ENCODE measurements at places on chromosomes 11 and 22.

DNA sequence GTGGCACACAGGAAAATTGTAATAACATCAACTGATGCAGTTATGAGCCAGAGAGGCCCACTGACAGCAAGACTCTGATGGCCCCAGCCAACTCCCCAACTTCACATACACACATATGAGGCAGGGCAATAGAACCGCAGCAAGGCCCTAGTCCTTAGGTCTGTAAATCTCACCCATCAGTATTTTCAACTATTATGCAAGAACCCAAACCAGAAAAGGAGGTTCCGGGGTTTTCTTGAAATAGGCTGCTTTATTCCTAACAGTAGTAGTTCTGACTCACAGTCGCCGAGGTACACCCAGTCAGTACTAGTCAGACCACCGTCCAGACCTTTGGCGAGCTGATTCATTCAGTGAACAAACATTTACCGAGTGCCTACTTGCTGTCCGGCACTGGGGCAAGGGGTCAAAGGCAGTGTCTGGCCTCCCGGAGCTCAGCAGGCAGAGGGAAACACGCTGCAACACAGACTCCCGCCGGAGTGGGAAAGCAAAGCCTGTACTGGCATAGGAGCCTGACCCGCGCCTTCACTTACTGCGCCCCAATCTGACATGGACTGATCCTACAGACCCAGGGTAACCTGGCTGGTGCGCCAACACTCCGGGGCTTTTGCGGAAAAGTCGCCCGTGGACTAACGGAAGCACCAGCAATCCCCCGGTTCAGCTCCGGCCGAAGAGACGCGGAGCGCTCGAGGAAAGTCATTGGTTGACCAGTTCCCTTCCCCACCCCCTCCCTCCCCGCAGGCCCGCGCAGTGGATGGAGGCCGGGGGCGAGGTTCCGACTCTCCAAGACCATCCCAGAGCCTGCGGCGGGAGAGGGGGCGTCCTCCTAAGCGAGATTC, 1.3 kb downstream of the PLEKHA7 start:
- no peak for DNase-seq

DNA sequence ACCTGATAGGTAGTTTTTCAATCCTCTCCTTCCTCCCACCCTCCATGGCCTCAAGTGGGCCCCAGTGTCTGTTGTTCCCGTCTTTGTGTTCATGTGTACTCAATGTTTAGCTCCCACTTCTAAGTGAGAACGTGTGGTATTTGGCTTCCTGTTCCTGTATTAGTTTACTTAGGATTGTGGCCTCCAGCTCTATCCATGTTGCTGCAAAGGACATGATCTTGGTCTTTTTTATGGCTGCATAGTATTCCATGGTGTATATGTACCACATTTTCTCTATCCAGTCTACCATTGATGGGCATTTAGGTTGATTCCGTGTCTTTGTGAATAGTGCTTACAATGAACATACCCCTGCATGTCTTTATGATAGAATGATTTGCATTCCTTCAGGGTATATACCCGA, 54.1 kb upstream of the CFAP300 start:
- DNase-seq = no peak

DNA sequence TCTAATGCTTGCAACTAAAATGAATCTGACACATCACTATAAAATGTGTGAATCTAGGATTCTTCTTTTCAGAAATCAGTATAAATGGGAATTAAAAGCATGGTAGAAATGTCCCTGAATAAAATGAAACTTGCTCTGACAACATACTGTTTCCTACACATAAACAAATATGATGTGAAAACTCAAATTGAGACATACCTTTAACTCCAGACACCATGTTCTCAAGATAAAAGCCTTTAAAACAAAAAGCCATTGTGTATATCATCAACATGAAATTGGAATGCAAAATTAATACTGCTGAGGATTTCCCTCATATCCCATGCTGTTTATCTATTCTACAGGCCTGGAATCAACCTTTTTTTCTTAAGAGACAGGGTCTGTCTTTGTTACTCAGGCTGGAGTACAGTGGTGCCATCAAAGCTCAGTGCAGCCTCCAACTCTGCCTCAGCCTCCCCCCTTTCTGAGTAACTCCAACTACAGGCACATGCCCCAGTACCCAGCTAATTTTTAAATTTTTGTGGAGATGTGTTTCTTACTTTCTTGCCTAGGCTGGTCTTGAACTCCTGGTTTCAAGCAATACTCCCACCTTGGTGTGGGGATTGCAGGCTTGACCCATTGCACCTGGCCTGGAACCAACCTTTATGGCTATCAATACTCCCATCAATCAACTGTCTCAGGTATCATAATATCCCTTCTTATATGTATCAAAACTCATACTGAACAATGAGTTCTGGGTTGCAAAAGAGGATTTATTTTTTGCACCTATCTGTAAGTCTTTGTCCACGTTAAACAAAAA, 6.7 kb downstream of the TAF1D start:
- no peak for DNase-seq

- no peak for DNase-seq
Observed at GRCh38 chr11:65595131-65595530, 469 bp downstream of the KCNK7 start.

DNA sequence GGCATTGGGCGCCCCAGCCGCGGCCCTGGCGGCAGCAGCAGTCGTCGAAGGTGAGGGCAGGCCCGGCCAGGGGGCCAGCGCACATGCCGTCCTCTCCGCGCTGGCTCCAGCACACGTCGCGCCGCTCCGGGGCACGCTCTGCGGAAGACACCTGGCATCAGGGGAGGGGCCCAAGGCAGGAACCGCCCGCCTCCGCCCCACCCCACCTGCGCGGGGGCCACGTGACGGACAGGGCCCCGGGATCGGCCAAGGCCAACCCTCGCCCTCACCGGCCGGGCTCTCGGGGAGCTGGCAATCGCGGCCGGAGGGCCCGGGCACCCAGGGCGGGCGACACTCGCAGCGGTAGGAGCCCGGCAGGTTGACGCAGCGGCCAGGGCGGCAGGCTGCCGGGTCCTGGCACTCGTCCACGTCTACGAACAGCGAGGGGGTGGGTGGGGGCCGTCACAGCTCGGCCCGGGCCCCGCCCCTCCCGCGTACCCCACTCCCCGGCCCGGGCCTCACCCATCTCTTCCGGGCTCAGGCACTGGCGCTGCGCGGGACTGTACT, 14.9 kb downstream of the SCYL1 start:
- DNase-seq = no peak

GRCh38 chr11:85076535-85077330, 550.4 kb downstream of the DLG2 start:
- DNase-seq = no peak

DNA sequence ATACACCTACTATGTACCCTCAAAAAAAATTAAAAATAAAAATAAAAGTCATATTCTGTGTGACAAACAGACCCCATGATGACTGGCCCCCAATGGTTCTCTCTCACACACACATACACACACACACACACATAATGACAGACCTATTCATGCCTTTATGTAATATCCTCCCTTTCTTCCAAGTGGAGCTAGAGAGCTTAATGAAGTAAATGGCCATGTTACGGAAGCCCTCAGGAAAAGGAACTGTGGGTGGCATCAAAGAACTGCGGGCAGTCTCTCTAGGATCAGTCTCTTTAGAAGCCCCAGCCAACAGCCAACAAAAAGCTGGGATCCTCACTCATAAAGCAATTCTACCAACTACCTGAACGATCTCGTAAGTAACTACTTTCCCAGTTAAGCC, 125.5 kb downstream of the SIK3 start:
- DNase-seq = no peak

DNA sequence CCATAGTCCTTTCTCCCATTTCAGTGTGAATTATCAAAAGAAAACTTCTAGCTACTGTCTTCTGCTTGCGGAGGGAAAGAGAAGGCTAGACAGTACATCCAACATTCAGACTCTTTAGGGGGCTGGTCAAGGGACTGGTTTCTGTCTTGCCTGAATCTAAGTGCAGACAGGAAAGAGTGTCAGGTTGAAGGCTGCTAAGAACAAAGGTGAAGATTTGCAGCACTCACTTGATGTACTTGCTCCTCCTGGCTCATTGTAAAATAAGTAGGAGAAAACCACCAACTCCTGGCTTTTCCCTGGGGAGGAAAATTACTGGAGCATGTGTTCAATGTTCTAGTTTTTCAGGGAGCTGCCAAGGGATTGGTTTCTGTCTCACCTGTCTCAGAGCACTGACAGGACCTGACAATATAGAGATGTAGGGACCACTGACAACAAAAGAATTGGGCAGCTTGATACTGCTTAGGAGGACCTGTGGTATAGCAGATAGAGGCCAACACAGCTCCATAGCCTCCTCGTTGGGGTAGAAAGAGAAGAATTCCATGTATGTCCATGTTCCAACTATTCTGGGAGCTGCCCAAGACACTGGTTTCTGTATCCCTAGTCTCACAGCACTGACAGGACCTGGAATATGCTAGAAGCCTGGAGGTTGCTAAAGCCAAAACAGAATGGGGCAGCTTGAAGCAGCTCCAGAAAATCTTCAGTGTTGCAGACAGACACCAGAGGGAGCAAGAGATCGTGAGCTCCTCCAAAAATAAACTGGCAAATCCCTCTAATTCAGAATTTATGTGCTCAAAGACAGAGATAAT, 39.7 kb upstream of the MMP12 start:
- no peak for DNase-seq

DNA sequence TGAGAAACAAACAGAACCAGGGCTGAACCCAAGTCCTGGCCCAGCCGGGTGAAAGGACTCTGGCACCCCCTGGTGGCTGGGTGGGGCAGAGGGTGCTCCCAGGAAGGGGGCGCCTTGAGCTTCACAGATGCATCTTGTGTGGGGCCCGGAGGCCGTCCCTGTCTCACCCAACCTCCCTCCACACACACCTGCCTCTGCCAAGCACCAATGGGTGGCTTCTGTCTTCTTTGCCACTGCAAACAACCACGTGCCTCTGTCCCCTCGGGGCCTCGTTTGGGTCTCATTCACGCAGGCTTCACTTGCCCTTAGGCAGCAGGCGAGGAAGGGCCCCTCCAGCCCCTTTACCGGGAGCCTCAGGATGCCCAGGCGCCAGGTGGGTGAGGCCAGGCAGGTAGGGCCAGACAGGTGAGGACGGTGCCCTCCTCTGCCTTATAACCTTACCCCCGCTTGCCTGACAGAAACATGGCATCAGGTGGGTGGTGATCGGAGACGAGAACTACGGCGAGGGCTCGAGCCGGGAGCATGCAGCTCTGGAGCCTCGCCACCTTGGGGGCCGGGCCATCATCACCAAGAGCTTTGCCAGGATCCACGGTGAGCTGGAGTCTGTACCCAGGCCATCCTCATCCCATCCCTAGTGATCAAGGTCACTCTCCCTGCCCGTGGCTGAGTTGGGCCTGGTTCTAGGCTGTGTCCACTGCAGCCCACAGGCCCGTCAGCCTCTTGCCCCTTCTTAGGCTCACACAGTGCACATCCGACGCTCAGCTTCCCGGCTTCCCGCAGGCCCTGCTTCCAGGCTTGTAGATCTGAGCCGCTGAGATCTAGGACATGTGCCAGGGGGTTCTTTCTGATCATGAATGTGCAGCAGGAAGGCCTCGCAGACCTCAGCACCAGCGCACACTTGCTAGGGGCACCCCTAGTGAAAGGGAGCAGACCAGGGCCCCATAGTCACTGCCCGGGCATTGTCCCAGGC, 17.2 kb downstream of the POLR3H start:
- DNase-seq = peak; percentile 81

- DNase-seq = no peak
Observed at GRCh38 chr11:130773244-130773820, 142.9 kb downstream of the SNX19 start.

DNA sequence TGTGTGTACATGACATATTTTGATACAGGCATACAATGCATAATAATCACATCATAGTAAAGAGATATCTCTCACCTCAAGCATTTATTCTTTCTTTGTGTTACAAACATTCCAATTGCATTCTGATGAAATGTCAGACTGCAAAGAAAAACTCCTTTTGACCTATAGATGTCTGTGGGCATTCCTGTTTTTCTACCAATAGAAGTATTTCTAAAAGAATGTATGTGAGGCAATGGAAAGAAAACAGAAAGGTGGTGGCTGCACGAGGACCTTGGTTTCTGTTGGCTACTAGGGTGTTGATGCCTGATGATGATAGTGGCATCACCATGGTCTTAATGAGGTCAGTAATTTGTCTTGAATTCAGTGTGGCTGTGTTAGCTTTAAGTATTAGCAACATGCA, 137.0 kb upstream of the ANO3 start:
- DNase-seq = no peak

GRCh38 chr11:61384271-61385242, 7.8 kb upstream of the TMEM216 start:
- no peak for DNase-seq

DNA sequence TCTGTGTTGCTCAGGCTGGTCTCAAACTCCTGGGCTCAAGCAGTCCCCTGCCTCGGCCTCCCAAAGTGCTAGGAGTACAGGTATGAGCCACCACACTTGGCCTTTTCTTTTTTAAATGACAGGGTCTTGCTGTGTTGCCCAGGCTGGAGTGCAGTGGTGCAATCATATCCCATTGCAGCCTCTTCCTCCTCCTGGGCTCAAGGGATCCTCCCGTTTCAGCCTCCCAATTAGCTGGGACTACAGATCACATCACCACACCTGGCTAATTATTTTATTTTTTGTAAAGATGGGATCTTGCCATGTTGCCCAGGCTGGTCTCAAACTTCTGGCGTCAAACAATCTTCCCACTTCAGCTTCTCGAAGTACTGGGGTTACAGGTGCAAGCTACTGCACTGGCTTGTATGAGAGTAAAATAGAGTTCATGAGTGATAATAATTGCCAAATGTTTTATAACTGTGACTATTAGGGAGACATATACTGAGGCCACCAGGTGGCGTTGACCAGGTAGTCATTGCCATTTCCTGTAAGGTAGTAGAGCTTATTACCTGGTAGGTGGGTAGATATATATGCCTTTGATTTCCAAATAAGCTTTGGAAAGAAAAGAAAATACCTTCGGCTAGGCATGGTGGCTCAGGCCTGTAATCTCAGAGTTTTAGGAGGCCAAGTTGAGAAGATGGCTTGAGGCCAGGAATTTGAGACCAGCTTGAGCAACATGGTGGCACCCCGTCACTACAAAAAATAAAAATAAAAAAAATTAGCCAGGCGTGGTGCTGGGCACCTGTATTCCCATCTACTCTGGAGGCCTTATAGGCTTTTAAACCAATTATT, 5.4 kb downstream of the FDX1 start:
- DNase-seq = no peak

- DNase-seq = no peak
Observed at GRCh38 chr11:111676878-111677585, 74.8 kb downstream of the SIK2 start.

DNA sequence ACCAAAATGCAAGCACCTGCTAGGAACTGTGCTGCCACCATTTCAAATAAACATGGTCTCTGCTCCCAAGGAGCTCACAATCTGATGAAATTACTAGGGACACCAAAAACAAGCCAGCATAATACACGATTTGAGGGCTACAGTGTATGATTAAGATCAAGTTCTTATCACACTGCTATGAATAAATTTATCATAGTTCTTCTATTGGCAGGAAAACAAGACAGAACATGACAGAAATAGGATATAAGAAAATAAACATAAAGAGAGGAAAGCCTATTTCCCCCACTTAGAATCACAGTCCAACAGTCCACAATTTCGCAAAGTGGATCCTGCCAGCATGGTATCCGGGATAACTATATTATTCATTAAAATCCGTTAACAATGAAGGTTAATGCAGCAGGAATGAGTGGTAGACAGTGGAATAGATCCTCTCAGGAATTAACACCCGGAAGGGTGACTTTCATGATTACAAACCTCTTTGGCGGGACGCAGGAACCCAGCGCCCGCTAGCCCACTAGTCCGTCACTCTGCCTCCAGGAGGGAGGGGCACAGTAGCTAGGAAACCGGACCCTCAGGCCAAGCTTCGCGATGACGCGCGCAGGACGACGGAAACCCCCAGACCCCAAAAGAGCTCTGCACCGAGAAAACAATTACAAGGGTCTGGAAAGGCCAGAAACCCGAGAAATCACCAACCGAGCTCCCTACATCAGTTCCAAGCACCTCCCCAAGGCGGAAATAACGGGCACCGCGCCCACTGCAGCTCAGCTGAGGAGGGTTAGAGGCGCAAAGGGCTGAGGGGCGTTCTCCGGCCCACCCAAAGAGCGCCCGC, 607 bp downstream of the CCDC82 start:
- no peak for DNase-seq

Measured in stimulated activated CD4-positive, alpha-beta T cell treated with anti-CD3 and anti-CD28 coated beads, Interleukin-2, amount 100 ng/mL, for 24 hours (primary cell).